ENCODE measurements at places on chromosomes 1 and 21.

DNA sequence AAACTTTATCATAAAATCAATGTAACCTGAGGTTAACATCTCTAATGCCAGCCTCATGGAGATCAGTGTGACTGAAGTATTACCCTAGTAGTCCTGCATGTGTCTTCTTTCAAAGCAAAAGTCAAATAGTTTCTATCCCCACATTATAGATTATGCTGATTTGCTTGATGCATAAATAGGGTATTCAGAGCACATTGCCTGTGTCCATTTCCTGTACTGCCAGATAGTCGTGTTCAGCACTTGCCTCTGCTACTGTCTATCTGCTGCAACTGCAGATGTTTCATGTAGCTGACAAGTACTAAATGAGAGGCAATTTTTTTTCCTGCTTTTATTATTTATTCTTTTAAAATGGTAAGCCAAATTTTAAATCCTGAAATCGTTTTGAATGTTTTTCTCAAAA lies 348.7 kb downstream of the CHRM3 start:
- DNase-seq, result no peak

- no peak for DNase-seq
Measured at GRCh38 chr1:36845802-36846201, 188.5 kb downstream of the GRIK3 start.

DNA sequence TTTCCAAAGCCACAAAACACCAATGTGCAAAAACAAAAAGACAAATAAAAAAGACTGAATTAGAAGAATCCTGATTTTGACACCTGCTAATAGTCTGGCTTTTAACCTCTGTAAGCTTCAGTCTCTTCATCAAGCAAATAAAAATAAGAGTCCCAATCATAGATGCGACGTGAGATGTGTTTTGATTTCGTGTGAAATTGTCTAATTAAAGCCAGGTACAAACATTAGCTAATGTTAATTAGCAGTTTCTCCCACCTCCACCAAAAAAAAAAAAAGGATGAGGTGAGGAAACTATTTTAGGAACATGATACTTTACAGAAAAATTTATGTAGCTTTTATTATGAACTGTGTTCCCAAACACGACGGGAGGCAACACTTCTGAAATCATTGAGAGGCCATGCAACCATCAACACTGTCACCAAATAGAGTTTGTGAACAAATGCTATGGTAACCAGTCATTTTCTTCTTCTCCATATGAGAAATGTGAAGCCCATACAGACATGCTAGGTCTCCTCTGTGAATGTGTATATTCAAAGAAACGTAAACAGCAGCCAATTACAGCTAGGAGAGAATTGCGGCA lies 6.7 kb upstream of the EVI5 start:
- DNase-seq, result no peak

DNA sequence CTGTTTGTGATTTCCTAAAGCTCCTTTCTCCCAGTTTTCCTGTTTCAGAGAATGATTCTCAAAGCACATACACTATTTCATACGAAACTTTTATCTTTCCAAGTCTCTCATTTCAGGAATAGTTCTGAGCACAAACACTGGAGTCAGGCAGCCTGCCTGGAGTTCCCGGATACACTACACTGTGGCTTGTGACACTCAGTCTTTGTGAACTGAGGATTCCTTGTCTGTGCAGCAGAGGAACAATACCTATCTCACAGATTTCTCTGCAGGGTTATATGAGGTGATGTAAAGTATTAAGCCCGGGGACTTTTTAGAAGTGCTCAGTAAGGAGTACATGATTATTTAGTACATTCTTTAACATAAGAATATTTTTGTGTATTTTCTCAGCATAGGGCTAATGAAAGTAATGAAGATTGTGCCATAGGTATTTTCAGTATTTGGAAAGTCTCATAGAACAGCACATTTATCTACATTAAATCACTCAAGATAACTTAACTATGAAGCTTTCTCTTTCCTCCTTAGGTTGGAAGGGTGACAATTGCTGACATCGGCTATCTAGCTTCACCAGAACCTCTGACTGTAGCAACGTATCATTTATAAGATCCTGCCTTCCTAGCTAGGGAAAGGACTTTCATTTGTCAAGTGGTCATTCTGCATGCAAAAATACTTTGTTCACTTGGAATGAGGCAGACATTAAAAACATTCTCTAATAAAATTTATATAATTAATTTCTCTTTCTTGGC lies 12.9 kb downstream of the GBP2 start:
- DNase-seq, result no peak

DNA sequence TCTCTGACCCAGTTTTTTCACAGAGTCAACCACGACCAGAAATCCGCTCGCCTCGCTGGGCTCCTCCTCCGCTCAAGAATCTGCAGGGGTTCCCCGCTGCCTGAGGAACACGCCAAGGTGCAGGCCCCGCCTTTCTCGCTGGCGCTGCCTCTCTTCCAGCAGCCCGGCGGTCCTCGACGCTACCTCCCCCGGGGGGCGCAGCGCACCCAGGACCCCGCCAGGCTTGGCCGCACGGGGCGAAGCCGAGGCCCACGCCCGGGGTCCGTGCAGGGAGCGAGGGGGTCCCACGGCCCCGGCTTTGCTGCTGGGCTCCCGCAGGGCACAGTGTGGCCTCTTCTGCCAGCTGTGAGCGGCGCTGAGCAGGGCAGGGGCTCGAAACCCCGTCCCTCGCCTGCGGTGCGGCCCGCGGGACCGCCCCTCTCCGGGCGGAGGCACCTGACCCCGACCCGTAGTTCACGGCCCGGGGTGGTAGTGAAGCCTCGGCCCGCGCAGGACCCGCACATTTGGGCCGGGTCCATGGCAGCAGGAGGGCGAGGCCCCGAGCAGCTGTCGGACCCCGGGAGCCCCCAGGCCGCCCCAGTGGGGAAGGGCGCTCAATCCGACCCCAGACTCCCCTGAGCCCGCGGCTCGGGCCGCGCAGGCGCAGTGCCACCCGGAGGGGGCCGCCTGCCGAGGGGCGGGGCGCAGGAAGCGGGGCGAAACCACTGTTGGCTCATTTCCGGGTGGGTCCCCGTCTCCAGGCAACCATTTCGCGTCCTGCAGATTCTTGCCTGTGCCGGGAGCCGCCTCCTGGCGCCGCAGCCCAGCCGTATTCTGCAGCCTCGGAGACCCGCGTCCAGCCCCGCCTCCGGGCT lies 10.0 kb upstream of the MMEL1 start:
- peak; percentile 93 for DNase-seq

GRCh38 chr21:42214081-42214750 lies 4.7 kb upstream of the ABCG1 start:
- no peak for DNase-seq

- no peak for DNase-seq
Measured at GRCh38 chr1:229420765-229421164, 13.1 kb downstream of the ACTA1 start.

GRCh38 chr1:197343663-197344273 lies 75.7 kb downstream of the CRB1 start:
- DNase-seq, result no peak

DNA sequence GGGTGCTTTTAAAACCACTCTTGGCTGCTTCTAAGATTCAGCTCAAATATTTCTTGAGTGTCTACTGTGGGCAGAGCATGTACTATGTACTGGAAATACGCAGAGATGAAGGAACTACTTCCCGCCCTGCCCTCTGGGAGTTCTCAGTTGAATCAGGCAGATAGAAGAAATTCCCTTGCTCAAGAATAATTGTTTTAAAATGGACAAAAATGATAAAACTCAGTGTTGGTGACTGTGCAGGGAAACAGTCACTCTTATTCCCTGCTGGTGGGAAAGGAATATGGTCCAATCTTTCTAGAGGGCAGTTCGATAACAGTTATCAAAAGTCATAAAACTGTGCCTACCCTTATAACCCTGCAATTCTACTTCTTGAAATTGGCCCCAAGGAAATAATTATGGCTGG lies 16.9 kb upstream of the GRHL3 start:
- DNase-seq, result no peak

DNA sequence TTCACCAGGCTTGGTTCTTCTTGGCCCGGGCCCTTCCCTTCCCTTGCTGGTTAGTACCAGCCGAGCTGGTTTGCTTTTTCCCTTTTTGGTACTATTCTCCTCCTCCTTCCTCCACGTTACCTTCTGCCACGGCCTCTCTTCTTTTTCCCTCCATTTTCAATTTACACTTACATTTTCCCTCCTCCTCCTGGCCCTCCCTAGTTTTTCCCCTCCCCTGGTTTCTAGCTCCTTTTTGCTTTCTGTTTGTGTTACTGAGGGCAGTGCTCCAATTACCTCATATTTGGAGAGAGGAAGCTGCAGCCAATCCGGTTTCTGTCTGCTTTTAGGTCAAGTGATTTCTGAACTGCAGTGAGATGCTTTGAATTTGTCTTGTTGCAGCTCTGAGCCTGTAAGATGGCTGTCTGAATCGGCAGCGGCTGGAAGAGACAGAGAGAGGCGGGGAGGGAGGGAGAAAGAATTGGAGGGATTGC lies 63.7 kb downstream of the MACF1 start:
- peak; percentile 90 for DNase-seq

- no peak for DNase-seq
Measured at GRCh38 chr1:109950509-109950908, 34.1 kb upstream of the AHCYL1 start.

DNA sequence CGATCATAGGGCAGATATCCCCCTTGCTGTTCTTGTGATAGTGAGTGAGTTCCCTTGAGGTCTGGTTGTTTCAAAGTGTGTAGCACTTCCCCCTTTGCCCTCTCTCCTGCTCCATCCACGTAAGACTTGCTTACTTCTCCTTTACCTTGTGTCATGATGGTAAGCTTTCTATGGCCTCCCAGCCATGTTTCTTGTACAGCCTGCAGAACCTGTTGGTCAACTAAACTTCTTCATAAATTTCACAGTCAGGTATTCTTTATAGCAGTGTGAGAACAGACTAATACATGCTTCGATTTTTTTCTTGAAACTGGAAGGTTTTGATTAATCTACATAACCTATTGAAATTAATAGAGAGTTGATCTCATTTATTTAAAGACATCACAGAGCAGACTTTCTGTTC lies 302.5 kb upstream of the PBX1 start:
- DNase-seq, result no peak

- DNase-seq, result no peak
Measured at GRCh38 chr1:58927722-58928085, 143.9 kb upstream of the JUN start.

- DNase-seq, result peak; percentile 96
Measured at GRCh38 chr1:178542554-178543289, 29.8 kb downstream of the TEX35 start.

DNA sequence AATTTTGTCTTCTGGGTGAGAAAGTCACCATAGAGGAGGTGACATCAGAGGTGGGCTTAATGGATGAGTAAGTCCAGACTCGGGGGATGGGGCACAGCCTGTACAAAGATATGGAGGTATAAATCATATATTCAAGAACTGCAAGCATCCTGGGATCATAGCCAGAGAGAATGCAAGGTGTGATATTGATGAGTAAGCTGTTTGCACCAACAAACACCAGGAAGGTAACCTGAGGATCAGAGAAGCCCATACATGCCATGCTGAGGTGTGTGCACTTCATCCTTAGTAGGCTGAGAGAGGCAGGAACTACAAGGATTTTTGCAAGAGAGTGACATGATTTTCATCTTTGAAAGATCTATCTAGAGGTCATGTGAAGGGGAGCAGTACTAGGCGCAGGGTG lies 306.4 kb downstream of the HHAT start:
- DNase-seq, result no peak

DNA sequence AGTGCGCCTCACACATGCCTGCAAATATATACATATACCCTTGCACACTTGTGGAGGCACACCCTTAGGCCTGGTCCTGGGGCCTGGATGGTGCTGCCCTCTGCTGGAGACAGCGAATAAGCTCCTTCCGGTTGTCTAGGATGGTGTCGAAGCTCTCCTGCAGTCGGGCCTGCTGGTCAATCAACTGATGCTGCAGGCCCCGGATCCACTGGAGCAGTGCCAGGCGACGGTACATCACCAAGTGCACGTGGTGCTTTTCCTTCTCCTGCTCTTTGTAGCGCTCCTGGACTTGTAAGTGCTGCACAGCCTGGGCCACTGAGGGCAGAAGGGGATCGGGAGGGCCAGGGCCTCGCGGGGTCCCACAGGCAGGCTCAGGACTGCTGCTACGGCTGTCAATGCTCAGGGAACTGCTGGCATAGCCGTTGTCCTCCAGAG lies 3.1 kb downstream of the C1orf216 start:
- no peak for DNase-seq

GRCh38 chr21:46216132-46216747 lies 12.3 kb downstream of the LSS start:
- DNase-seq, result no peak

DNA sequence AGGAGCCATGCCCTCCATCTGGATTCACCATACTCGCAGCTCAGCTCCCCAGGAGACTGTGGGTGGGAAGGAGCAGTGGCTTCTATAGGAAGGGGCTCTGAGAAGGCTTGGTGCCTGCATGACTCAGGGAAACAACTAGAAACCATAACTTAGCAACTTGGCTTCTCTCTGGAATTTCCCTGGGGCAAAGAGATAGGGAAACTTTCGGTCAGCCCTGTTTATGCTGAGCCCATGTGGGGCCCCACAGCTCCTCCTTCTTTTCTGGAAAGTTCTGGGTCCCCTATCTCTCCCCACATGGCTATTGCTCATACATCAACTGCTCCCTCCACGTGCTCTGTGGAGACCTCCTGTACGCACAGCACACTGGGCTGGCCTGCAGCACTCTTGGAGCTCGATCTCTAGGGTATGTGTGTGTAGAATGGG lies 39.3 kb downstream of the PLEKHA6 start:
- DNase-seq, result no peak

DNA sequence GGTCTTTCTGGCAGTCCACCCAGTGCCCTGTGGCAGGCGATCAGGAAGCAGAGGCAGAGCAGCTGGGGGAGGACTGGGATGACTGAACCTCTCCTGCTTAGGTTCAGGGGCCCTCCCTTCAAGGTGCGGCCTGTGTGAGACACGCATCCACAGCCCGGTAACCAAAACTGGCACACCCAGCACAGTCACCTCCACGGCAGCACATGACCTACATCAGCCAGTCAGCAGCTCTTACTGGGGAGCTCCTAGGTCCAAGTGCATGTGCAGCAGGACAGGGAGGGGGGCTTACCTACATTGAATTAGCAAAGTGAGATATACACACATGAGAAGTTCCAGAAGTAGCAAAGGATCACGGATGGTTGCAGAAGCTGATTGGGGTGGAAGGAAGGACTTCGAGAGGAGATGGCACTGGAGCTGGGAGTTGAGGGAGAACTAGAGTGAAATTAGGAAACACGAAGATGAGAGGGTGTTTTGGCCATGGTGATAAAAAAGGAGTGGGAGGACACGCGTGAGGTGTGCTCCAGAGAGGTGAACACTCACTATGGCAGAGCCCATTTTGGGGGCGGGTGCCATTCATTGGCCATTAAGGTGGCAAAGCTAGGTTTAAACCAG lies 51.4 kb upstream of the IRF2BP2 start:
- no peak for DNase-seq
